GM23248 (cell line): ENCODE measurements at places on chromosomes 6 and 20. TPM values are rescaled to one million over a fixed set of nuclear protein-coding genes. Genes with fewer than 3 reads are reported as not detected.

PM20D2 gene
- 3.0 and 6.8 TPM in 2 replicates for total RNA-seq

CTCFL gene
- total RNA-seq = not detected in 2 replicates

NNAT gene
- total RNA-seq = not detected in 2 replicates

MAPK14 gene
- total RNA-seq = 45.0 and 75.2 TPM in 2 replicates

TCP11 gene
- not detected in 2 replicates for total RNA-seq

ASCC3 gene
- total RNA-seq = 57.9 and 60.2 TPM in 2 replicates

BCL2L1 gene
- total RNA-seq = 83.8 and 95.1 TPM in 2 replicates

RAB44 gene
- total RNA-seq = not detected in 2 replicates

C6orf15 gene
- not detected in 2 replicates for total RNA-seq

DNA sequence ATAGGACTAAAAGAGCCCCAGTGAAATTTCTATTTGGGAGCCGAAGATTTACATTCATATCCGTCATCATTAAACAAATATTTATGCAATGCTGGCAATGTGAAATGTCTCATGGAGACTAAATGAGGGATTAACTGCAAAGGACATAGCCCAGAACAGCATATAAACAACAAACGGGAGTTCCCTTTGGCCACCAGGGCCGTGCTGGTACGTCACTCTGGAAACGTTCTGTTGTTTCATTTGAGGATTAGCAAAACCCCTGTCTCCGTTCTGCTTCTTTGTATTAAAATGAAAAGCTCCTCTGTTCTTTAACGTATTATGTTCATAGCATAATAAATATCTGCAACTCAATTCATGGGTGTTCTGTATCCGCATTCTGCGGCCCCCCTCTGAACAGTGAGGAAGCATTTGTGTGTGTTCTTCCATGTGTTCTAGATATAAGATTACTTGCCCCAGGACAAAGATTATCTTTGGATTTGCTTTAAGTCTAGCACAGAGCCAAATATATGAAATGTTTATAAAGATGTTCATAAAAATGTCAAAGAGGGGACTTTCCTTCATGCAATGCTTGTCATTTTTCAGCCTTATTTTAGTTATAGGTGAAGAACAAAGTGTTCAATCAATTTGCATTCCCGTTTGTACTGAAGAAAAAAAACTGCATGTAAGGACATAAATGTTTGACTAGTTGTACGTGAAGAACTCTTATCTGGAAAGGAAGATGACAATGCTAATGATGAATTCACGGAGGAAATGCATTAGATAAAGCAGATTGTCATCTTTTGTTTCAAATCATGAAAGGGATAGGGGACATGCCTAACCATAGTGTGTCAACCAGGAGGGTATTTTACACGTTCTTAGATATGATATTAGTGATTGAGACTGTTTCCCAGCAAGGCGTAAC is 90.0 kb upstream of the TNFAIP3 start:
- no peak overlapping the region for H3K4me3 ChIP-seq
- 0 out of 2 replicates have a peak, but pooled peaks cover 3% of the 10 kb centered on the region for H3K4me1 ChIP-seq
- H3K27me3 ChIP-seq = no peaks in the 10 kb centered on the region
- H3K36me3 ChIP-seq = no peaks in the 10 kb centered on the region
- DNase-seq = peak; percentile 16

- H3K36me3 ChIP-seq = no peaks in the 10 kb centered on the region
- H3K27ac ChIP-seq = no peak overlapping the region
Observed at GRCh38 chr20:13356591-13356990, 135.5 kb downstream of the ISM1 start.

DNA sequence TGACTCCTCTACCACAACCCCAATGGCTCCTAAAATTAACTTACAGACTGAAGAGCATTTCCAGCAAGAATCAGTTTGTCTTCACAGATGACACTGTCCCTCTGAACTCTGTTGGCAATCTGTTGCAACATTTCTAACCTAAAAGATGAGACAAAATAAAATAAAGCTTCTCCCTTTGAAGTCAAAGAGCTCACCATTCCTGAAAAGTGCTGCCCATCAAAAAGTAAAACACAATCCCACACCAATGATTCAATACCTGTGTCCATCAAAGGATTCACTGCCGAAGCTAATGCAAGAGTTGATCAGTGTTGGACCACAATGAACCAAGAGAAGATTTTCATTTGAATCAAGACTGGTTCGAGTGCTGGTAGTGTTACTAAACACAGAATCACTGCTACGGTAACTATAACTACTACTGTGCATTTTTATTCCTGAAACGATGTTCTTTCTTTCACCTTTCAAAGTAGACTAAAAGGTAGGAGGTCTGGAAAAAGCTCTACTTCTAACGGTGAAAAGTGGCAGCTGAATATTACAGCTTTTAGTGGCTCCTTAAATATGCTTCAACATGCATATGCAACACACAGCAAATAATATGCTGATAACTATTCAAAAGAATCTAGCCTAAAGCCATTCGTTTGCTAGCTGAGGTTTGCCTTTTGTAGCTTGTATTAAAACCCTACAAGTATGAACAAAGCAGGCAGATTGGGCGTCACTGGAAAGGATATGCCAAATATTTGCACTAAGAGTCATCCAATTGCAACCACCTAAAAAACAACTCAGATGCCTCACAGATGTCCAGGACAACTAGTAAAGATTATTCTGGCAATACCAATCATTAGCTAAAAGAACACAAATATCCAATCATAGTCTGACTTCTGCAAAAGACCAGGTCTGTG is at the start of gene DST:
DST (minus strand) TSS at position 524 of the 896 bp plus-strand sequence.
- H3K27ac ChIP-seq = peak within 1 kb of the TSS; percentile 79
- H3K4me3 ChIP-seq = peak within 1 kb of the TSS; percentile 43
- no peaks in the 10 kb centered on the region for H3K27me3 ChIP-seq

- H3K4me3 ChIP-seq = no peak overlapping the region
- peaks cover 18% of the 10 kb centered on the region for H3K4me1 ChIP-seq
- no peak for DNase-seq
- no peaks in the 10 kb centered on the region for H3K27me3 ChIP-seq
- H3K27ac ChIP-seq = no peak overlapping the region
- H3K36me3 ChIP-seq = no peaks in the 10 kb centered on the region
Observed at GRCh38 chr6:6688283-6688682, 99.8 kb downstream of the LY86 start.

DNA sequence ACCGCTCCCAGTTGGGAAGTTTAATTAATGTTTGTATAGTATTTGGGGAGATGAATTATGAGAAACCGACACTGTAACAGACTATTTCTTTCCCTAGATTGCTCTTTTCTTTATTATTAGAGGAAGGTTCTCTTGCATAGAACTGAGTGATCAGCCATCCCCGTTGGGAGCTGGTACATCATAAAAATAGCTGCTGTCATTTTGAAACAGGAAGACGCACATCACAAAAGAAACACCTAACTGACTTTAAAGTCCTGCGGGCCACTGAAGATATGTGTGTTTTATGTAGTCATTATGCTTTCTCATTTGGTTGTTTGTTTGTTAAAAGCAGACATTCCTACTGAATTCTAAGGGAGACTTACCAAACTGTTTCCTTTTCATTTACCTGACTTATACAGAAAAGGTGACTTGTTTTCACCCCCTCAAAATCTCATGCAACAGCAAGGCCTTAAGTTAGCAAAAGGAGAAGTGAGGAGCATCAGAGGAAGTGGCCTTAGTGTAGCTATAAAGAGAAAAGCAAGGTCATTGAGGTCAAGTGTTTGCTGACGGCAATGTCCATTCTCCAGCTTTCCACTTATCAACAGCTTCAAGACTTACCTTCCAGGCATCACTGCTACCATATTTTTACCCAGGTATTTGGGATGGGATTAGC is 91.0 kb downstream of the PKHD1 start:
- H3K27ac ChIP-seq = no peak overlapping the region
- no peak overlapping the region for H3K4me3 ChIP-seq
- H3K27me3 ChIP-seq = no peaks in the 10 kb centered on the region
- no peaks in the 10 kb centered on the region for H3K36me3 ChIP-seq
- no peaks in the 10 kb centered on the region for H3K4me1 ChIP-seq
- DNase-seq = no peak

GRCh38 chr6:167906899-167907298 is 80.2 kb downstream of the AFDN start:
- no peak overlapping the region for H3K4me3 ChIP-seq
- H3K36me3 ChIP-seq = 0 out of 2 replicates have a peak, but pooled peaks cover 8% of the 10 kb centered on the region
- H3K27me3 ChIP-seq = no peaks in the 10 kb centered on the region
- no peaks in the 10 kb centered on the region for H3K4me1 ChIP-seq

GRCh38 chr20:20331156-20331555 is 36.7 kb upstream of the INSM1 start:
- H3K4me3 ChIP-seq = no peak overlapping the region
- H3K4me1 ChIP-seq = no peaks in the 10 kb centered on the region
- H3K27me3 ChIP-seq = no peaks in the 10 kb centered on the region; the same call in 1 of the 2 replicates
- no peak for DNase-seq

DNA sequence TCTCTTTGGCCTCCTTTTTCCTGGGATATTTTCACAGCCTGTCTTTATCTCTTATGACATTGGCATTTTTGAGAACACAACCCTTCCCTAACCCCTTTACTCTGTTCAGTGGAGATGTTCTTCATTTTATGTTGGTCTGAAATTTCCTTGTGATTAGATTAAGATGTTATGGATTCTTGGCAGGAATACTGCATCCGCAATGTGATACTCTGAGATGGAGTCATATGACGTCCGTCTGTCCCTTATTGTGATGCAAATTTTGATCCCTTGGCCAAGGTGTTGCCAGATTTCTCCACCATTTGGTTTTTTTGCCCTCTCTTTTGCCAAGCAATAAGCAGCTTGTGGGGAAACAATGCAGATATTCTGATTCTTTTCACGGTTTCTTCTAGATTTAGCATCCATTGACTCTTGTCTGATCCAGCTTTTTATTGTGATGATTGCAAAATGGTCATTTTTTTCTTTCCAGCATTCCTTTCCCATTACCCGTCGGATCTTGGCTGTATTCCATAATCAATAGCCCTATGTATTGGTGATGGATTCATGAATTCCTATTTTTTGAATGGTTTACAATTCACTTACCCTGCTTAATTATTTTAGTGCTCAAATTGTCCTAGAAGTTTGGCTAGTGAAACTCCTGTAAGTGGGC is 85.1 kb downstream of the NCOA3 start:
- H3K4me1 ChIP-seq = no peaks in the 10 kb centered on the region
- H3K27me3 ChIP-seq = no peaks in the 10 kb centered on the region
- H3K4me3 ChIP-seq = no peak overlapping the region
- DNase-seq = no peak
- no peak overlapping the region for H3K27ac ChIP-seq
- H3K36me3 ChIP-seq = 0 out of 2 replicates have a peak, but pooled peaks cover 6% of the 10 kb centered on the region

- H3K4me3 ChIP-seq = no peak overlapping the region
- H3K36me3 ChIP-seq = no peaks in the 10 kb centered on the region
- no peaks in the 10 kb centered on the region for H3K27me3 ChIP-seq
- no peak for DNase-seq
Observed at GRCh38 chr6:14865531-14866100, 380.3 kb upstream of the JARID2 start.

GRCh38 chr6:129606664-129607063 is 103.3 kb downstream of the ARHGAP18 start:
- no peak overlapping the region for H3K27ac ChIP-seq
- H3K4me3 ChIP-seq = no peak overlapping the region
- H3K36me3 ChIP-seq = peaks cover 22% of the 10 kb centered on the region; the same call in 1 of the 2 replicates
- DNase-seq = peak; percentile 25

DNA sequence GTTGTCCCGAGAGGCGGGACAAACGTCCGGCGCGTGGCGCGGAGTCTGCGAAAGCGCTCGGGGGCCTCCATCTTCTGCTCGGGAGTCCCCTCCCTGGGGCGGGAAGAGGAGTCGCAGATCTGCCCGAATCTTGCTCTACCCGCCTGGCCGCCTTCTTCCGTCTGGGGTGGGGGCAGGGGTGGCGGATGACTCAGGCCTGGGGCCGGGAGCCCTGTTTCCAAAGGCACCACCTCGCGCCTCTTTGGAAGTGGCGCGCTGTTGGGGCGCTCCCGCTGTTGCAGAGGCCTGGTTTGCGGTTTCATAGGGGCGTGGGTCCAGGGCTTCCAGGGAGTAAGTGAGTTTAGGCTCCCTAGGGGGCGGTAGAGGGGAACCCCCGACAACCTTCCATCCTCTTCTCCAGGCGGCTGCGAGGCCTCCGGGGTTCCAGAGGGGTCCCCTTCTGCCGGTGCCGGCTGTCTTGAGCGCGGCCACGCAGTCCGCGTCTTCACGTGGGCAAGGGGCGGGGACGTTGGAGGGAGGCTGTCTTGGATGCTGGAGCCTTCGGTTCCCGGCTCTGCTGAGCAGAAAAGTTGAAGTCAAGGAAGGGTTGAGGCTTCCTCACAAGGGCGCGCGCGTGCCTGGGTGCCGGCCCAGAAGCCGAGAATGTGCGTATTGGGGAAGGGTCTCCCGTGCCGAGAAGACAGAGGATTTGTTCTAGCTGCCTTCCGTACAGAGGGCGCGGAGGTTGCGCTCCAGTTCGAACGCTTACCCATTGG is 2.6 kb upstream of the TFAP2C start:
- no peaks in the 10 kb centered on the region; the same call in 1 of the 2 replicates for H3K27me3 ChIP-seq
- no peak overlapping the region for H3K27ac ChIP-seq
- H3K36me3 ChIP-seq = peaks cover under 1% of the 10 kb centered on the region; the same call in 1 of the 2 replicates
- no peak overlapping the region for H3K4me3 ChIP-seq

DNA sequence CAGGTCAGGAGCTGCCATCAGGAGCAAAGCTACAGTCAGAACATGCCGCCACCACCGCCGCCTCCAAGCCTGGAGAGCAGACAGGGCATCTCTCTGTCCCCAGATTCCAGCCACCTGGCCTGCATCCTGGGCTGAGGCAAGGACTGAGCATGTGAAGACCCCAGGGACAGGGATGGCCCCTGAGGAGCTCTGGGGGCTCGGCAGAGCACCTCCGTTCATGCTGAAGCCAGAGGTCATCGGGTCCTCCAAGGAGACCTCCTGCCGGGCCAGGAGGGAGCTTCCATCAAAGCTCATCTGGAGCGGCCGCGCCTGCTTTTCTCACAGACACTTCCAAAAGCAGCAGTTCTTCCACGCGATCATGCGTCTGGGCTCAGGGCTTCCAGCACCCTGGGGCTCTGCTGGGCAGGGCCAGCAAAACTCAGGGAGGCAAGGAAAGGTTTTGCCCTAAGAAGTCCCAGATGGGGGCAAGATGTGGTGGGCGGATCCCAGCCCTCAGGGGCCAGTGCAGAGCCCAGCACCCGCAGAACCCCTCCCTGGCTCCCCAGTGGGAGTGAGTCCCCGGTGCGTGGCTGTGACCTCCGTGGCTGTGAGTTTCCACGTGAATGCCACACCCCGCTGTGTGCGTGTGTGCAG is 138.4 kb downstream of the TAF4 start:
- no peak overlapping the region for H3K4me3 ChIP-seq
- no peaks in the 10 kb centered on the region for H3K36me3 ChIP-seq
- no peak for DNase-seq

DNA sequence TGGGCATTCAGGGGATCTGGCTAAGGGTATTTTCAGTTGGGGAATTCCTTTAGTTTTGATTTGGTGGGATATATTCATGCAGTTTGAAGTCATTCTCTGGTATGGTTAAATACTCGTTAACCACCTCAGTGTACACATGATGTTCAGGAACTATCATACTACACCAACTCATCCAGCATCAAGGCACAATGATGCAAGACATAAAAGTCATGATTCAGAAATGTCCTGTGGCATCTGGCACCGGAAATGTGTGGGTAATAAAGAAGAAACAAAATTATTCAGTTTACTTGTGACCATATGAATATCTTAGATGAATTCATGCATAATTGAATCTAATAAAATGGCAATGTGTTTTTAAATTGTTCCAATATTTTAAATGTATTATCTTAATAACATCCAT is 129.0 kb upstream of the BMP5 start:
- no peaks in the 10 kb centered on the region for H3K36me3 ChIP-seq
- H3K4me3 ChIP-seq = no peak overlapping the region
- DNase-seq = peak; percentile 79
- H3K27ac ChIP-seq = no peak overlapping the region

- H3K36me3 ChIP-seq = no peaks in the 10 kb centered on the region
- H3K4me1 ChIP-seq = no peaks in the 10 kb centered on the region
- no peak overlapping the region for H3K27ac ChIP-seq
- no peaks in the 10 kb centered on the region for H3K27me3 ChIP-seq
- no peak for DNase-seq
Observed at GRCh38 chr20:20933142-20933958, 172.8 kb downstream of the LINC00237 start.
